ENCODE measurements at places on chromosomes 2 and 18. TPM values are rescaled to one million over a fixed set of nuclear protein-coding genes. Genes with fewer than 3 reads are reported as not detected.
A peak's percentile ranks its signal among the peaks of the same experiment; 100 is the strongest.

- no peak for DNase-seq
Measured at GRCh38 chr2:62934517-62934916, 116.1 kb upstream of the OTX1 start.

SCYGR4 gene
- total RNA-seq: not detected

ATP8B1 gene
- 11.7 TPM for total RNA-seq

DNA sequence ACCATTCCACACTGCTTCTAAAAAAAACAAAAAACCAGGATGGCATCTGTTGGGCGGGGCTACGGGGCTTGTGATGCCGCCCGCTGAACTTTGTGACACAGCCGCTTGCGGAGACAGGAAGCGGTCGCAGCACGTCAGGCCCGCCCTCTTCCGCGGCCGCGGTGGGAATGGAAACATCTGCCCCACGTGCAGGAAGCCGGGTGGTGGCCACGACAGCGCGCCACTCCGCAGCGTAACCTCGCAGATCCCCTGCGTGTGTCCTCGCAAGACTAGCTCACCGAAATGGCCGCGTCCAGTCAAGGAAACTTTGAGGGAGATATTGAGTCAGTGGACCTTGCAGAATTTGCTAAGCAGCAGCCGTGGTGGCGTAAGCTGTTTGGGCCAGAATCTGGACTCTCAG, 168.5 kb downstream of the SUCLG1 start:
- no peak for DNase-seq

DNA sequence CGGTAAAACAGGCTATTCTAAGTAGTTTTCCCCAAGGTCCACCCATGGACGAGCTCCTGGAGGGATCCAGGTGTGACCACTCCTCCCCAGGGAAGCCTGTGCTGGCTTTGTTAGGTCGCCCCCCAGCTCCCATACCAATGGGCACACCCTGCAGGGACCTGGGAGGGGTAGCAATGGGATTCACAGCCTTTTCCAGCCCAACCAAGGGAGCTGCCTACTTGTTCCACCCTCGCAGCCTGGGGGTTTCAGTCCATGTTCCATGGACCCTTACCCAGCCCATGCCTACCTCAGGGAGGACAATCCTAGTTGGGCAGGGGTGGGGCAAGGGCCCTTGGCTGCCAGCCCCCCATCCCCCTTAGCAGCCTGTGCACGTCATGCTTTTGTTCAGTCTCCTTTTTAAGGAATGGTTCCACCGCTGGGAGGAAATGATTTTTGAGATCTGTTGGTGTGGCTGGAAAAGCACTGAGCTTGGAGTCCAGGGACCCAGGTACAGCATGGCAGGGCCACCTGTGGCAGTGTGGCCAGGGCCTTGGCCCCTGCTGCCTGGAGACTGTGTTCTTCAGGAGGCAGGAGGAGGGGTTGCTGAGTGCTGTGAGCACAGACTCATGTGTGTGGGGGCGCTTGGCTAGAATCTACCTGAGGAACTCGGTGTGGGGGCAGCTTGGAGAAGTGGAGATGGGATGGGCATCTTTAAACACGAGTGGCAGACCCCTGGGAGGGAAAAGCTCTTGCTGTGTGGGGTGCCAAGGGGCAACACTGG, 166.8 kb downstream of the TWIST2 start:
- no peak for DNase-seq

DYSF gene
- 287 TPM for total RNA-seq

- no peak for DNase-seq
Measured at GRCh38 chr2:128091726-128092080, 703 bp downstream of the UGGT1 start.

DNA sequence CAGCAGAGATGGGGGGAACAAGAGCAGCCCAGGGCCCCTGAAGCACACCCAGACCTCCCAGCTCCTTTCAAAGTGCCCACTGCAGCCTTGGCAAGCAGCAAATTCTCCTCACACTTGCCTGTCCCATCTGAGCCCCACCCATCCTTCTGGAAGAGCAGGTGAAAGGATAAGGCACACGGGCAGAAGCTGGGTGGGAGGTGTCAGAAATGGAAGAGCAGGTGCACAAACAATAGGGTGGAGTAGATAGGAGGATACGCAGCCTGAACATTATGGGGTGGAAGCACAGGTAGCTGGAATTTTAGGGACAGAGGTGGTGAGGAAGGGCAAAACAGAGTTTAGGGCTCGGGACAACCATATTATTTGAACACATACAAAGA, 69.2 kb downstream of the TNS1 start:
- DNase-seq: no peak

DNA sequence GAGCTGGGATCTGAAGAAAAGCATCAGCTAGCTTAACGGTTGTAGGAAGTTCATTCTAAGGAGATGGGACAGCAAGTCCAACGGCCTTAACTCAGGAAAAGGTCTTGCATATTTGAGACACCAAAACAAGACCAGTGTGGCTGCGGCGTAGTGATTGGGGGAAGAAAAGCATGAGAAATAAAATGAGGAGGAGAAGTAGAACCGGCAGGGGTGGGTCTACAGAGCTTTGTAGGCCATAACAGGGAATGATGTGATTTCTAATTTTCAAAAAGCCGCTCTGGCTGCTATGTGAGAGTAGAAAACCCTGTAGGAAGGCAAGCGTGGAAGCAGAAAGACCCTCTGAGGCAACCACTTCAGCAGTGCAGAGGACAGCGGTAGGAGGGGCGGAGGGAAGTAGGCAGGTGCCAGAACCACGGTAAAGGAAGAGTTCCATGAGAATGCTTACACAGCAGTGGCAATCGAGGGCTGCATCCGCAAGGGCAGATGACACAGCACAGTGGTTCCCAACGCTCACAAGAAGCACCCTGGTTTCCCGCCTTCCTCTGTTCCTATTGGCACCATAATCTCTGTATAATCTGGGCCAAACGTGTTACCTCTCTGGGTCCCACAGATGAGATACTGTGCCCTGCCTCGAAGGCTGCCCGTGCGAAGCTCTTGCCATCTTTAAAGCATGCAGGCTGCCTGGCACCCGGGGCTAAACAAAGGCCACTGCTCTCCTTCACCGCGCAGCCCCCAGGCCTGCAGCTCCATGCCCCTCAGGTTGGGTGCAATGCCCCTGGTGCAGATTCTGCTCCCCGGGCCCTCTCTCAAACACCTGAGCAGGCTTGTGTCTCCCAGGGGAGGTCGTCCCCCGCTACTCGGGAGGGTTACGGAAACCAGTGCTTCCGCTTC, 795 bp downstream of the ANKRD39 start:
- no peak for DNase-seq

- no peak for DNase-seq
Measured at GRCh38 chr18:58370612-58371011, 258.3 kb downstream of the ALPK2 start.

DNA sequence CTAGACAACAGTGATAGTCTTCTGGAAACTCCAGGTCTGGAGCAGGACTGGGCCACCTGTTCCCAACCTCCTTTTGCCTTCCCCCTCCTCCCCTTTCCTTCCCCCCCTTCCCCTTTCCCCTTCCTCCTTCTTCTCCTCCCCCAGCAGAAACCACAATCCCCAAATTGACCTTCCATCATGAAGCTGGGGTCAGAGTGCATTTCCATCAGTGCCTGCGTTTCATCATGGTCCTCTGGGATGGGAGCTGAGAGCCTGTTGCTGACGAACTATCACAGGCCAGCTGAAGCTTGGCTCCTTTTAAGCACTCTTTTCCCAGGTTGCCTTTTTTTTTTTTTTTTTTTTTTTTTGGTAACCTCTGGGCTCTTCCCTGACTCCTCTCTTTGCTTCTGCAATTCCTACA, 52.6 kb upstream of the SMAD2 start:
- no peak for DNase-seq

COL3A1 gene
- 201 TPM for total RNA-seq

- DNase-seq: no peak
Measured at GRCh38 chr2:134674687-134675086, 44.1 kb downstream of the TMEM163 start.

DNA sequence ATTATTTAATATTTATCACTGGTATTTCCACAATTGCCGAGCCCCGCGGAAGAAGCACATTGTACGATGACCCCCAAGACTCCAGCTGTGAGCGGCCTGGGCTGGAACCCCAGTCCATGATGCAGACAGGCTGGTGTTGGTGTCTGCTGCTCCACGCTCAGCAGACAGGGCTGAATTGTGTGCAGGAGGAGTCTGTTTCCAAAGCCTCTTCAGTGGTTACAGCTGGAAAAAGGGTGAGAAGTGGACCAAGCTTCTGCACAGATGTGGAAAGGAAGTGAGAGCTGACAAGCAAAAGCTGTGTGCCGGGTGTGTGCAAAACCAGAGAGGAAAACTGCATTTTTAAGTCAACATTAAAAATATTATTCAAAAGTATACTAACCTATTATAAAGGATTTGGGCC, 500.4 kb downstream of the GALR1 start:
- DNase-seq: no peak

- DNase-seq: no peak
Measured at GRCh38 chr2:55590810-55591440, 26.5 kb downstream of the PPP4R3B start.

CEP192 gene
- 35.8 TPM for total RNA-seq

UGT1A10 gene
- total RNA-seq: not detected

DTNA gene
- total RNA-seq: 7.7 TPM

DNA sequence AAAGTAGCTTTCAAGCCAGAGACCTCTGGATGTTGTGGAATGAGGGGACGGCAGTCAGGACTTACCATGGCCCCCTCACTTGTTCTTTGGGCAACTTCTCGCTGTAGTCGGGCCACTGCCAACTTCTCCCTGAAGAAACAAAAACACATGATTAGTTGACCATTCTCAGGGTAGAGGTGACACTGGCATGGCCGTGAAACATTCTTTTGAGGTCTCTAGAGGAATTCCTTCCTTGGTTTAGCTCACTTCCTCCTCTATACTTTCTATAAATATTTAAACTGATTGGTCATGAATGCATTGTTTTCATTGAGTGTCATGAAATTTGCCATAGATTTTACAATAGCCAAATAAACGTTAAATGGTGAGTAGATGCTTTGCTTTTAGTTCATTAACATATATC, 354.6 kb downstream of the NCKAP5 start:
- DNase-seq: no peak

ZNF521 gene
- total RNA-seq: 65.7 TPM

- no peak for DNase-seq
Measured at GRCh38 chr2:143964891-143965290, 555.0 kb downstream of the ZEB2 start.

DNA sequence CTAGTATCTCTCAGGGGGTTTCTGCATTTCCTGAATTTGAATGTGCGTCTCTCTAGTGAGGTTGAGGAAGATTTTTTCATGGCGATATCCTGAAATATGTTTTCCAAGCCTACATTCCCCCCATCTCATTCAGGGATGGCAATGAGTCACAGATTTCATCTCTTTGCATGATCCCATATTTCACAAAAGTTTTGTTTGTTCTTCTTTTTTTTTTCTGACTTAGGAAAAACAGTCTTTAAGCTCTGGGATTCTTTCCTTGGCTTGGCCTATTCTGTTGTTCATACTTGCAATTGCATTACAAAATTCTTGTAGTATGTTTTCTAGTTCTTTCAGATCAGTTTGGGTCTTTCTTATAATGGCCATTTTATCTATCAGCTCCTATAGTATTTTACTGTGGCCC, 136.5 kb downstream of the DSEL start:
- DNase-seq: no peak

SCN9A gene
- total RNA-seq: 15.9 TPM

GRCh38 chr18:12621742-12622306, 36.1 kb downstream of the SPIRE1 start:
- no peak for DNase-seq

GRCh38 chr2:152386266-152386665, 51.3 kb downstream of the FMNL2 start:
- no peak for DNase-seq

GRCh38 chr2:219501849-219502248, 3.2 kb downstream of the GMPPA start:
- no peak for DNase-seq

- DNase-seq: peak; percentile 90
Measured at GRCh38 chr2:98569197-98569793, 39.0 kb downstream of the COA5 start.

DNA sequence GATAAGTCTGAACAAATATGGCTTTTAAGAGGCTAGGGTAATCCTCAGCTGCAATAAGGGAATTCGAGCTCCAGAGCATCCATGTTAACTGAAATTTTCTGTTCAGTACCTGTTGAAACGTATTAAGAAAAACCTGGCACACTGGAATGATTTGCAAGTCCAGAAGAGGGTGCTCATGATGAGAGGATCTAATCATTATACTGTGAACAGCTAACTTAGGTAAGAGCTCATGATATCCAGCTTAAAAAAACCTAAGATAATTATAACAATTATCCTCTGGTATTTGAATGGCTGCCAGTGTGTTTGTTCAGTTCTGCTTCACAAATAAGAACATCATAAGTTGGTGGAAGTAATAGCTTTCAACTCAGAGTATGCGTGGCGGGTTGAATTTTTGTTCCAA, 1118.3 kb upstream of the DDX18 start:
- no peak for DNase-seq

- no peak for DNase-seq
Measured at GRCh38 chr2:234156326-234156725, 105.8 kb downstream of the SPP2 start.

GRCh38 chr2:237486334-237486818, 675 bp upstream of the MLPH start:
- peak; percentile 56 for DNase-seq

- DNase-seq: no peak
Measured at GRCh38 chr18:35513181-35513936, 15.6 kb upstream of the INO80C start.

PLB1 gene
- total RNA-seq: 12.9 TPM

- no peak for DNase-seq
Measured at GRCh38 chr2:23520256-23520655, 135.3 kb downstream of the KLHL29 start.

CRYGD gene
- not detected for total RNA-seq

DNA sequence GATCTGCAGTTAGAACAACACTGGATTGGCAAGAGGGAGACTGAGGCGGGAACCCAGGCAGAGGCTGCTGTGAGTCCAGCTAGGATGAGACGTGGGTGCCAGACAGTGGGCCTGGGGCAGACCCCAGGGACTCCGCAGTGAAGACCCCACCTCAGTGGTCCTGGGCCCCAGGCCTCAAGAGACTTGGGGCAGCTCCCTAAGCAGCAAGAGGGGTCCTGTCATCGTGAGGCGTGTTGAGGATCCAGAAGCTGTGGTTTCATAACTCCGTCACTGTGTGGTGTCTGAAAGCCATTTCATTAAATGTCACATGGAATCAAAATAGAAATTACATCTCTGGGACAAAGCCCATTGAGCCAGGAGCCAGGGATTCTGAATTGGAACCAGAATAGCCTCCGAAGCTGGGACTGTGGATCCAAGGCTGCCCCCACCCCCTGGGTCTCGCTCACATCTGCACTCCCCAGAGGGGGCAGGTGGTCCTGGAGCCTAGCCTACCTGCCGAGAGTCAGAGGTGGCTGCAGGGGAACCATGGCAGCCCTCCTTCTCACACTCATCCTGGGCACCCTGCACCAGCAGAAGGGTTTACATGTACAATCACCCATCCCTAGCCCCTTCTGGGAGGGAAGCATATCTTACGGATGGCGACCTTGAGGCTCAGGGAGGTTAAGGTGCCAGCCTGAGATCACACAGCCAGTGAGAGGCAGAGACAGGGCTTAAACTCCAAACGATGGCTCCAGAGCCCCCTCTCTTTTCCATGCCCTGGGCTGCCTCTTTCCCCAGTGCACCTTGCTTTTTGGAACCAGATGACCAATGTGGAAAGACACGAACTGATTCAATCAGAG, 23.2 kb downstream of the RRM2 start:
- DNase-seq: peak; percentile 52
